GM13976 (cell line): ENCODE measurements at places on chromosomes 12 and 14.

GRCh38 chr12:40559865-40560264 lies 132.4 kb upstream of the CNTN1 start:
- peak; percentile 16 for DNase-seq

- no peak for DNase-seq
These were observed 196.8 kb downstream of the PPM1H start for GRCh38 chr12:62738105-62738504.

GRCh38 chr14:31510222-31510621 lies 22.4 kb upstream of the GPR33 start:
- peak; percentile 36 for DNase-seq

DNA sequence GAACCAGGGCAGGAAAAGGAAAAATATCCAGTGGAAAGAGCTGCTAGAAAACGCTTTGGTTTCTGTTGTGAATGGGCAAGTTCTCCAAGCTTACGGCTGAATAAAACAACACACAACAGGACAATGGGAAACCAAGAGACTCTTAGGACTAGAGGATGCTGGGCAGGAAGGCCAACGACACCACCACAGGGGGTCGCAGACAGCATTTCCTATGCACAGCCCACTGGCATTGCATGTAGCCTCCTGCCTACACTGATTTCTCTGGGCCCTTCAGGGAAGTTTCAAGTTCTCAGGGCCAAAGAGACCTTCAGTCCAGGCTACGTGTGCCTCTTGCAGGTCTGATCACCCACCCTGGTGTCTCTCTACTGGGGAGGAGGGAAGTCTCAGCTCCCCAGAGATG lies 108.0 kb downstream of the RIMBP2 start:
- no peak for DNase-seq

GRCh38 chr12:57272337-57273151 lies 21.6 kb upstream of the STAC3 start:
- no peak for DNase-seq
